ENCODE measurements at places on chromosomes 12 and 14.

DNA sequence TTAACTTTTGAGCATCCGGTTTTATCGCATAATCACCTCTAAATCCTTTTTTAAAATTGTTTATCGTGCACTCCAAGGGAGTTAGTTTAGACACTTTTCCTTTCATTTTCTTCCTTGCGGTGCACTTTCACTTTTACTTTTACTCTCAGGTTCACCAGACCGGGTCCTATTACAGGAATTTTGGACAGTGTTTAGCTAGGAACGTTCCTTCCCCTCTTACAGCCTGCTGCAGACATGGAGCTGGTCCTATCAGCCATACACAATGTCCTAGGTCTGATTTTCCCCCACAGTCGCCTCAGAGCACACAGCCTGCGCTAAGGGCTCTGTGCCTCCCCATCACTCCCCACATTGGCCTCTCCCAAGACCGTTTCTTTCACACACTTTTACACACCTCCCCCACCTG lies 103.9 kb downstream of the ALG10 start:
- no peak for DNase-seq

GRCh38 chr14:77372304-77372841 lies 4.5 kb downstream of the TMED8 start:
- no peak for DNase-seq

- no peak for DNase-seq
Measured at GRCh38 chr14:69582829-69583228, 8.2 kb upstream of the CCDC177 start.

GRCh38 chr12:726281-727140 lies 25.9 kb upstream of the WNK1 start:
- DNase-seq = no peak

DNA sequence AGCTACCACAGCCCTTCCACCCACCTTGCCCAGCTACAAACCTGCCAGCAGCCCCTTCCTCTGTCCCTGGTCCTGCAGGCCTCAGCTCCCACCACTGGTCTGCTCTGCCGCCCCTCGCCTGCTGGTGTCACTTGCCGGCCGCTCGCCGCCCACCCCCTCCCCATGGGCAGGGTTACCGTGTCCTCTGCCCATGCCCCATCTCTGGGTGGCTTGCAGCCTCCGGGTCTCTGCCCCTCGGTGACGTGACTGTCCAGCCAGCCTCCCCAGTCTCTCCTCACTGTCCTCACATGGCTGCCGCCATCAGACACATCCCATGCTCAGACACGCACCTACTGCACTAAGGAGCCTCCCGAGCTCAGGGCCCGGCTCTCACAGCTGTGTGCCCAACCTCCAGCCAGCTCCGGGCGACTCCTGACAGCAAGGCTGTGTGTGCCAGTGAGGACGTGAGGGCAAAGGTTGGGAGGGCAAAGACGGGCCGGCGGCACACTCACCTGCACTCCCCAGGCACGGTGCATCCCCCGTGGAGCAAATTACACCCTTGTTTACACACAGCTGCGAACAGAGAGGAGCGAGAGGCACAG lies 13.4 kb downstream of the JAG2 start:
- no peak for DNase-seq

DNA sequence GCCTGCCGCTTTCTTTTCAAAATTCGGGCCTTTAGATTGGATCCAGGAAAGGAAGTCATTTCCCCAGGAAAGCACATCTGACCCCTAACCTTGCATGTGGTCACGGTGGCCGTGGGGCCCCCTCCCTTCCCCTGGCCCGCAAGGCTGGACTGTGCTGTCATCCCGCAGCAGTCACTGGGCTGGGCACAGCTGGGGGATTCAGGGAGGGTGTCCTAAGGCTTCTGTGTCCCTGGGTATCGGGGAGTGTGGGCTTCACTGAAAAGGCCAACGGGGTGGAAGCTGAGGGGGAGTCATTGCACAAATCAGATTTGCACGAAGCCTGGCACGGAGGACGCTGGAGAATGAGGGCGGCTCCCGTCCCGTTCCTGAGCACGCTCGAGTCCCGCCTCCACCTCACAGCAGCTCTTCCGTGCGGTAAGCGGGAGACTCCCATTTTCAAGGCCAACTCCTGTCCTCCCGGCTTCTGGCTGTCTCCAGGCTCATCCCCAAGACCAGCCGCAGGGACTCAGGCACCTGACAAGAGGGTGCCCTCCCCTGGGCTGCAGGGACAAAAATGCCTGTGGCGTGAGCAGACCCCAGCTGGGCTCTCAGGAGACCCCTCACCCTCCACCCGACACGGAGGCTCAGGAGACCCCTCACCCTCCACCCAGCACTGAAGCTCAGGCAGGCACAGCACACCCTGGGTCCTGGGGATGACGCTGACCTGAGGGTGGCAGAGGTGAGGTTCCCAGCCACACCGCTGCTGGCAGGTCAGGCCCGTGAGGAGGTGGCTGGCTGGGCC lies 9.6 kb downstream of the XRCC3 start:
- no peak for DNase-seq

DNA sequence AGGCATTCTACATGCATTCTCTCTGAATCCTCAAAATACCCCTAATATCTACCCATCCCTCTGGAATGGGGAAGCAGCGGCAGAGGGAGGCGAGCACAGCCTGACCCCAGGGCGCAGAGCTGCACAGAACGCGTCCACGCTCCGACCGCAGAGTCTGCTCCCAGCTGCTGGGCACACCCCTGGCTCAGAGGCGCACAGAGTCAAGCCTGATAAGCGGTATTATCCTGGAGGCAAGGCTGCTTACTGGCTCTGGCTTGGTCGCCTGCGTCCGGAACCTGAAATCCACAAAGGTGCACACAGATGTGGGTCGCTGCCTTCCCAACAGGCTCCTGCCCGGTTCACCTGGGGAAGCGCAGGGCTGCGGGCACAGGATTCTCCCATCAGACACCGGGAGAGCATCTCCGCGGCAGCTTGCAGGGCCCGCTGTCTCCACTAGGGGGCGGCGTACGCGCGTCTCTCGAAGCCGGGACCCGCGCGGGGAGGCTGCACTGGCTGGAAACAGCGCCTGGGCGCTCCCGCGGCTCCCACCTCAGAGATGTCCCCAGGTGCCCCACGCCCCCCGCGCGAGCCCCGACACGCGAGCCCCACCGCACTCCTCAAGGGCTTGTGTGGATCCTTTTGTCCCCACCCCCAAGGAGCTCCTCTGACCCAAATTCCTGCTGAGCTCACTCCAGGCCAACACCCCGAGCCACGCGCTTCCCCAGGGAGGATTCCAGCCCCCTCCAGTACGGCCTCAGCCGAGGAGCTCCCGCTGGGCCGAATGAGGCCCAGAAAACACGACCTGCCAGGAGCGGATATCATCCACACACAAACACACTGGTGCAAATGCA lies 120.1 kb upstream of the FZD10 start:
- no peak for DNase-seq

- no peak for DNase-seq
Measured at GRCh38 chr12:3187846-3188770, 110.9 kb downstream of the TSPAN9 start.

GRCh38 chr12:61487728-61488127 lies 772.5 kb upstream of the USP15 start:
- DNase-seq = no peak

DNA sequence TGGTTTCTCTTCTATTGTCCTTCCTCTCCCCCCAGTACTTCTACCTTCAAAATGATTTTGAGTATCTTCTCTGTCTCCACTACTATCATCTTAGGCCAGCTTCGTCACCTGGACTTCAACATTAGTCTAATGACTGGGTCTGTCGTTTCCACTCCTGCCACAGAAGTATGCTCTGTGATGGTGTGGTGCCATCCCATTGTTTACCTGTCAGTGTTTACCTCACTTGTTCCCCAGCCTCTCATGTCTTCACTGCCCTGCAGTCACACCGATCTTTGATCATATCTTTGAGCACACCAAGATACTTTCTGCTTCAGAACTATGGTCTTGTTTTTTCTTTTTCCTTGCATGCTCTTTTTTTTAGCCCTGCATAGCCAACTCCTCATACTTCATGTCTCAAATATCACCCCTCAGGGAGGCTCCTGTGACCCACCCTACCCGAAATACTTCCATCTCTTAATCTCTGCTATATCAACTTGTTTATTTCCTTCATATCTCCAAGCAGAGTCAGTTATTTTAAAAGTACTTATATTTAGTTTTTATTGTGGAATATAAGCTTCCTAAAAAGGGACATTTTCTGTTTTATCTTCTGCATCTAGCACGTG lies 60.4 kb downstream of the ANO6 start:
- DNase-seq = no peak

DNA sequence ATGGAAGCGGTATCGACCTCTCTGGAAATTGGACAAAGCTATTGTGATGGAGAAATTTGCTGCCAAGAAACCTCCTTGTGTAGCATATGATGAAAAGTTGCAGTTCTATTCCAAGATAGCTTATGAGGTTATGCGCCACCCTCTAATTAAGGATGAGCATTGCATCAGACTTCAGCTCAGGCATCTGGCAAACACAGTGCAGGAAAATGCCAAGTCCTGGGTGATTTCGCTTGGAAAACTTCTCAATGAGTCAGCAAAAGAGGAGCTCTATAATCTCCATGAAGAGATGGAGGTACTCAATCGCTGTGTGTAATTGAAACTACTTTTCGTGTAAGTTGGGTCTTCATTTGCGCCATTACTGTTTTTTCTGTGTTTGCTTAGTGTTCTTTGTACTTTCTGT lies 51.2 kb downstream of the DNAH10 start:
- DNase-seq = no peak

DNA sequence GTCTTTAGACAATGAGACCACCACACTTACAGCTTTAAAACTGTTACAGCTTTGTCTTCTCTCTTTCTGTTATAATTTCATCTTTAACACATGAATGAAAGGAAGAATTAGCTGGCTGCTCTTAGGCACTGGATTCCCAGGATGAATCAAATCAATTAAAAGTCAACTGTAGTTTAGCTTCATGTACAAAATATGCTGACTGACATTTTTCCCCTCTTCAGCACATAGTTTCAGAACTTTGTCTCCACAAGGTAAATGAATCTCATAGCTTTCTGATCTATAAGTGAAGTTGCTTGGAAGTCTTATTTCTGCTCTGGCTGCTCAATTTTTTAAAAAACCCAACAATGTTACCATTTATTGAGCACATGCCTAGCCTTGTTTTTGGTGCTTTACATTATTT lies 293.8 kb downstream of the GRIN2B start:
- no peak for DNase-seq

DNA sequence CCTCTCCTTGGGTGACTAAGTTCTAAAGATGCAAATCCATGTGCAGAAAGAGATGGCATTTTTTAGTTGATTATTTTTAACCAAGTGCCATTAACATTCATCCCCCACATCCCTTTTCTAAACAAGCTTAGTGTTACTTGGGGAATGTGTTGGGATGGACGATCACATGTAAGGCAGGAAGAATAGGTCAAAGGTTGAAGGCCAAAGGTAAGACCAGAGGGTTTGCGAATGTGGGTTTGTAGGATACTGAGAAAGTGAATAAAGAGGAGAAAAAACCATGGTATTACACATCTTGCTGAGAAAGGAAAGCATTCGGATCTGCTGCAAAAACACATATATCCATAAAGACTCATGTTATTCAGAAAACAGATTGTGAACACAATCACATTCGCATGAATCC lies 111.6 kb downstream of the GCH1 start:
- DNase-seq = no peak

GRCh38 chr14:70257526-70257925 lies 68.8 kb upstream of the SLC8A3 start:
- no peak for DNase-seq

GRCh38 chr14:105865904-105866840 lies 339.8 kb downstream of the TMEM121 start:
- peak; percentile 53 for DNase-seq

- peak; percentile 58 for DNase-seq
Measured at GRCh38 chr14:104724981-104725771, 1.1 kb downstream of the ADSS1 start.

- DNase-seq = no peak
Measured at GRCh38 chr14:104268295-104268694, 129.9 kb downstream of the KIF26A start.

DNA sequence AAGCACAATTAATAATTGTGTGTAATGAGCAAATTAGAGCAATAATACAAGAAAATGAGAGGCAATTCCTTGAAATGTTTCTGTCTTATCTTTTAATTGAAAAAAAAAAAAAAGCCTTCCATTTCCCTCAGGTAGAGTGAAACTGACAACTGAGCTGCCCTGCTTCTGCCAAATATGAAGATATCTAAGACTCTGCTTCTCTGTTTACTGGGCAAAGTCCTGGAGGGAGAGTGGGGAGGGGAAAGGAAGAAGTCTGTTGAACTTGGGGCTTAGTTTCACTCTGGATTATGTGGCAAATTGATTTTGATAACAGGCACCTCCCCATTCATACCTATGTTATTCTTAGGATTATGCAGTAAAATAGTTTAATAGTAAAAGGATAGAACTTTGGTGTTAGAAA lies 364.9 kb downstream of the NRXN3 start:
- no peak for DNase-seq

DNA sequence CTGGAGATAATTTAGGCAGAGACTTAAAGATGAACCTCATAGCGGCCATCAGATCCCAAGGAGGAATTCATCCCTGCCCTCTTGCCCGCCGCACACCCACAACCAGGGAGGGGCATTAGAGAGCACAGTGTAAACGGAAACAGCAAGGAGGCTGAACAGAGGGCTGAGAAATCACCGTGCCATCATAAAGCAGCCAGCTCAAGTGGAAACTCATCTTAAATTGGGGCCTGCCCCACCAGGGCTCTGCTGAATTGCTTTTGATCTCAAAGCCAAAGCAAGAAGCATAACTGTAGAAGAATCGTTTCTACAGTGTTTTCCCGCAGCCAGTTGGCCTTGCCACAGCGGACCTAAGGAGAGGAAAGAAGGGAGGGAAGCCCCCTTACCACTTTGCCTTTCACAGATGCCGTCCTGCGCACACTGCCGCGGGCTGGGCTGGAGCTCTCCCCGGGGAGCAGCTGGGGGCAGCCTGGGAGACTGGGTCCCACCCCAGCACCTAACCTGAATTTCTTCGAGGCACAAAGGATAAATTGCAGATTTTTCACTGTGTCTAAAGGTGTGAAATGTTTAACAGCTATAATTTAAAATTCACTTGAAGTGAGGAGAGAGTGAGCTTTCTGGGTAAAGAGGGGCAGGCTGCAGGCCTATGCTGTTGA lies 51.8 kb upstream of the MMP17 start:
- no peak for DNase-seq

GRCh38 chr12:52581066-52581465 lies 7.4 kb upstream of the KRT74 start:
- DNase-seq = no peak

Data from tibial artery (tissue), 4 donors.